ENCODE measurements at places on chromosomes 7 and 10.

- no peak for DNase-seq
Measured at GRCh38 chr7:104482362-104483037, 154.1 kb downstream of the LHFPL3 start.

DNA sequence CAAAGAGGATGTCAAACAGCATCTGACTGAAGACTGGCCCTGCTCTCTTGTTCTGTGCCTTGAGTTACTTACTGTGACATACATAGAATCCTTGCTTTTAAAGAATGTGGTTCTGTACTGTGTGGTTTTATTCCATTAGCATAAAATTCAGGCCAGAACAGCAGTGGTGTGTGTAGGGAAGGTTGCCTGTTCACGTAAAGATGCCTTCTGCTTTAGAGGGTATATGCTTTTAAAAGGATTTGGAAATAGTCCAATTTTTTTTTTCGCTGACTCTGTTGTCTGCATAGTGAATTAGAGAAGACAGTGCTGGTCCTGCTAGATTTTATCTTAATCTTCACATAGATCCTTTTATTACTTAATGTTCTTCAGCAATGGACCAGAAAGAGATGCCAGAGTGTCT, 470.8 kb upstream of the SEMA3A start:
- no peak for DNase-seq

DNA sequence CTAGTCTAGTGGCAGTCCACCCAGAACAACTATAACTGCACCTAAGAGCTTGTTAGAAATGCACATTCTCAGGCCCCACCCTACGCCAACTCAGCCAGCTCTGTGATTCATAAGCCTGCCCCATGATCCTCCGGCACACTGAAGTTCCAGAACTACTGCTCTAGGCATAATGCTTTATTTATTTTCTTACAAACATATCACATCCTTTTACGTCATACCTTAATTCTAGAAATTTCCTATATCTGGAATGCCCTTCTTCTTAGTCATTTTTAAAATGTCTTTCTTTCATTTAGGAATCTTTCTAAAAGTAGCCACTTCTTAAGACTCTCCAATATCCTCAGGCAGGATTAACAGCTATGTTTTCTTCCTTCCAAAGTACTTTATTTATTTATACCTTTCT, 480.1 kb downstream of the INHBA start:
- no peak for DNase-seq

DNA sequence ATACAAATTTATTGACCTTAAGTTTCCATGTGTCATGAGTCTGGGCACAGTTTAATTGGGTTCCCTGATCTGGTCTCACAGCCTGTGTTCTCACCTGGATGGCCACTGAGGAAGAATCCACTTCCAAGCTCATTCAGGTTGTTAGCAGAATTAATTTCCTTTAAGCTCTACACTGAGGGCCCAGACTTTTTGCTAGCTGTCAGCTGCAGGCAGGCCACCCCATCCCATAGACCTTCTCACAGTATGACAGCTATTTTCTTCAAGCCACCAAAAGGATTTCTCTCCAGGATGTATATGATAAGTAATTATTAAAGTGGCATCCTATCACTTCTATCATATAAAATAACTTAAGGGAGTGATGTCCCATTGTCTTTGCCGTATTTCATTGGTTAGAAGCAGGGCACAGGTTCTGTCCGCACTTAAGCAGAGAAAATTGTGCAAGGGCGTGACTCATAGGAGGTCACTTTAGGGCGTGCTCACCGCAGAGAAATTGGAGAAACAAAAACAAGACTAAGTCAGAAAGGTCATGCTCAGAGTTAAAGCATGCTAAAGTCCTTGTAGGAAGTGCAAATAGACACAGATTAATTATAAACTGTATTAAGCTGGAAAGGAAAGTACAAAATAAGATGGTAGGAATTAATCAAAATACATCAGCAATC, 109.9 kb downstream of the AHR start:
- peak; percentile 95 for DNase-seq

GRCh38 chr10:132446195-132446581, 49.2 kb downstream of the PWWP2B start:
- DNase-seq, result no peak

GRCh38 chr7:30630986-30631385, 36.3 kb downstream of the GARS1 start:
- DNase-seq, result no peak

- no peak for DNase-seq
Measured at GRCh38 chr10:22637491-22637890, 76.9 kb downstream of the PIP4K2A start.

DNA sequence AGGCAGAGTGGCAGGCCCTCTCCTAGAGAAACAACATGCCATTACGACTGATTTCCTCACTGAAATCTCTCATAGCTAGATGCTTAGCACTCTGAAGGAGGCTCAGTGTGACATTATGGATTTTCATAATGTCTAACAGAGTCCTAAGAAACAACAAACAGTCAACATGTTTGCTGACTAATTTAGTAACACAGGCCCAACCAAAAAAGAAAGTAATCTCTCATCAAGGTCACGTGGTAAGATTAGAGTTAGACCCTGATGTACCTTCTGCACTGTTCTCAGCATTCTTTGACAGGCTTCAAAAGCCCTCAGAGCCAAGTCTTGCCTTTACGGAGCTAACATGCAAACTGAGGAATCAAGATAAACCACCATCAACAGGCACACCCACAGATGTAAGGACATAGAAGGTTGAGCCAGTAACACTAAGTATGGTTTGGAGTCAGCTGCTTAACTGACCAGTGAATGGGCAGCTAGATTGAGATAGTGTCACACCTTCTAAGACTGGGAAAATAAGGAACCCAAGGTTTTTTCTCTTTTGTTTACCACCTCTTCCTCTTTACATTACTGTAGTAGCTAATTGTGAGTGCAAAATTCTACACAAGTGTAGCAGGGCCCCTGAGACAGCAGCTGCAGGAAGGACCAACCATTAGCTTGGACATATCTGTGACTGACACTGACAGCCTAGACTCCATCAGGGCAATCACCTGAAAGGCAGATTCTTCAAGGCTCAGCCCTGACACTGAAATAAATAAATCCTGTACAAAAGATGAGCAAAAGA, 15.3 kb upstream of the KCNIP2 start:
- DNase-seq, result peak; percentile 42

- no peak for DNase-seq
Measured at GRCh38 chr10:78575400-78575799, 493.4 kb upstream of the ZMIZ1 start.

DNA sequence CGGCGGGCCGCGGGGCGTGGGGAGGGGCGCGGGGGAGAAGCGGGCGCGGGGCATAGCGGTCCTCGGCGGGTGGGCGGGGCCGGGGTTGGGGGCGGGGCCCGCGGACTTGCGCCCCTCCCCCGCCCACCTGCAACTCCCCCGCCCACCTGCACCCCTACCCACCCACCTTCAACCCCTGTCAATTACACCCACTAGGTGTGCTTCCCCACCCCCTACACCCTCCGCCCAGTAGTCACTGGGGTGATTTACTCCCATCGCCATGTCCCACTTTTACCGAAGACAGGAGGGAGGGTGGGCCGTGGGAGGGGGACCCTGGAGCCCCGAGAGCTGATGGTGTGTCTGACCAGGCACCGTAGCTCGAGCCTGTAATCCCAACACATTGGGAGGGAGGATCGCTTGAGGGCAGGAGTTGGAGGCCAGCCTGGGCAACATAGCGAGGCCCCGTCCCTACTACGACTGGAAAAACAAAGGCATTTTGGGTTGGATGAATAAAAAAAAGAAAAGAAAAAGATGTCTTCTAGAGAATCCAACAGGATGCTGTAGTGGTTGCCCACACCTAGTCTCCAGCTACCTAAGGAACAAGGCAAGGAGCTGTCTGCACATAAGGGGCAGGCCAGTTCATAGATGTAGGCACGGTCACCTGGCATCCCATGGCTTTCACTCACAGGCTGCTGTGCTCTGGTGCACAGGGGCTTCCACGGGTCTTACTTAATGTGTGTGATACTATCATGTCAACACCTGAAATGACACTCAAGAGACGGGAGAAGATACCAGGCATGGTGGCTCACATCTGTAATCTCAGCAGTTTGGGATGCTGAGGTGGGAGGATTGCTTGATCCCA, 761 bp downstream of the KCTD7 start:
- peak; percentile 20 for DNase-seq

GRCh38 chr7:75823198-75823910, 9.7 kb upstream of the CCL24 start:
- no peak for DNase-seq

DNA sequence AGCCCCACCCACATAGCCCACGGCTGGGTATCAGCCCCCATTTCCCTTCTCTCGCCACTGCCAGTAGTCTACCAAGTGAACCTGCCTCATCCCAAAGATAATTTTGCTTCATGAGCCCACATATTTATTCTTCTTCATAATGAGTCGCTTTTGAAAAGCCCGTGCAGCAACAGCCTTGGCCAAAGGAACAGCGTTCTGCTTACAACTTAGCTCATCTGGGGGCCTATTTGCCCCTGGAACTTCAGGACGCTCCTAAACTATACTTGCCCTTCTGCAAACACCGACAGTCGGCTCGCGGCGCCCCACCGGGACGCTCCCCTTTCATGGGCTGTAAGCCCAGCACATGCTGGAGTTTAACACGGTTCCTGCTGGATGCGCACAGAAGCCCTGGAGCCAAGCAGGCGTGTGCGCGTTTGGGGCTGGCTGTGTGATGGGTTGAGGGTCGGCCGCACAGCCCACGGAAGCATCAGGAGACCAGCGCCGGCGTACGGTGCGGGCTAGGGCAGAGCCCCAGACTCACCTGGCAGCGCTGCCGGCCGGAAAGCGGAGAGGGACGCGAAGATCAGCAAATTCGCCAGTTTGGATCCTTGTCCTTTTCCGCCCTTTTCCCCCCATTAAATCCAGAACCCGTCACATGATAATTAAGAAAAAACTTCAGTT, 370 bp downstream of the TMEM60 start:
- peak; percentile 14 for DNase-seq

GRCh38 chr10:97538411-97538810, 34.2 kb upstream of the ANKRD2 start:
- DNase-seq, result no peak

DNA sequence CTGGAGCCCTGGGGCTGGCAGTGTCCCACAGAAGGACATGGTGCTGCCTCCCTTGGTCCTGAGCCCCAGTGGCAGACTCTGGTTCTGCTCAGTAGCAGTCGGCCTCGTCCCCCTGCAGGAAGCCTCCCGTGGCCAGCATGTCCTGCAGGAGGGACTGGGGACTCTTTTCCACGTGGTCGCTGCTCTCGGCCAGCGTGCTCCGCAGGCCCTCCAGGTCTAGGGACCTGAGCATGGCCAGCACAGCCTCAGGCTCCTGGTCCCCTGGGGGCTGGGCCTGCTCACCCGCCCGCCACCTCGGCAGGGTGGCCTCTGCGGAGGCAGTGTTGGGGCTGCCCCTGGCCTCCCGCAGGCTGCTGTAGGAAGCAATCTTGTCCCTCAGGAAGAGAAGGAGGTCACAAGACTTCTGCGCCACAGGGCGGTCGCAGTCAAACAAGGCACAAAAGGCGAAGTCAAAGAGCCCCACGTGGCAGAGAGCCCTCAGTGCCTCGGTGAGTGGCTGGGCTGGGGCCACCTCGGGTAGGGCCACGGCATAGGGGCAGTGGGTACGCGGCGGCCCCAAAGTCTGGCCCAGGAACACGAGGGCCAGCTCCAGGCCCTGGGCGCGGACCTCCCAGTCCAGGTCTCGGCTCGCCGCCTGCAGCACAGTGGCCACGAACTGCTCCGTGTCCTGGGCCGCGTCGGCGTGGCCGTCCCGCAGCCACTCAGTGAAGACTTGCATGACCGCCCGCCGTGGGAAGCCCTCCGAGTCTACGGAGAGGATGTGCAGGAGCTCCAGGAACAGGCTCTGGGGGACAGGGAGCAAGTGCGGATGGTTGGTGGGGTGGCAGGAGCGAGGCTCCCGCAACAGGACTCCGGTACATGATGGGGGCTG, 17.1 kb downstream of the BRAT1 start:
- DNase-seq, result no peak

GRCh38 chr10:90945491-90946070, 24.7 kb upstream of the ANKRD1 start:
- no peak for DNase-seq

Data from suppressor macrophage (primary cell).